Choroid plexus epithelial cell (primary cell): ENCODE measurements at places on chromosomes 13 and 19.

- peak; percentile 67 for DNase-seq
Observed at GRCh38 chr13:19634256-19634740, 839 bp downstream of the MPHOSPH8 start.

DNA sequence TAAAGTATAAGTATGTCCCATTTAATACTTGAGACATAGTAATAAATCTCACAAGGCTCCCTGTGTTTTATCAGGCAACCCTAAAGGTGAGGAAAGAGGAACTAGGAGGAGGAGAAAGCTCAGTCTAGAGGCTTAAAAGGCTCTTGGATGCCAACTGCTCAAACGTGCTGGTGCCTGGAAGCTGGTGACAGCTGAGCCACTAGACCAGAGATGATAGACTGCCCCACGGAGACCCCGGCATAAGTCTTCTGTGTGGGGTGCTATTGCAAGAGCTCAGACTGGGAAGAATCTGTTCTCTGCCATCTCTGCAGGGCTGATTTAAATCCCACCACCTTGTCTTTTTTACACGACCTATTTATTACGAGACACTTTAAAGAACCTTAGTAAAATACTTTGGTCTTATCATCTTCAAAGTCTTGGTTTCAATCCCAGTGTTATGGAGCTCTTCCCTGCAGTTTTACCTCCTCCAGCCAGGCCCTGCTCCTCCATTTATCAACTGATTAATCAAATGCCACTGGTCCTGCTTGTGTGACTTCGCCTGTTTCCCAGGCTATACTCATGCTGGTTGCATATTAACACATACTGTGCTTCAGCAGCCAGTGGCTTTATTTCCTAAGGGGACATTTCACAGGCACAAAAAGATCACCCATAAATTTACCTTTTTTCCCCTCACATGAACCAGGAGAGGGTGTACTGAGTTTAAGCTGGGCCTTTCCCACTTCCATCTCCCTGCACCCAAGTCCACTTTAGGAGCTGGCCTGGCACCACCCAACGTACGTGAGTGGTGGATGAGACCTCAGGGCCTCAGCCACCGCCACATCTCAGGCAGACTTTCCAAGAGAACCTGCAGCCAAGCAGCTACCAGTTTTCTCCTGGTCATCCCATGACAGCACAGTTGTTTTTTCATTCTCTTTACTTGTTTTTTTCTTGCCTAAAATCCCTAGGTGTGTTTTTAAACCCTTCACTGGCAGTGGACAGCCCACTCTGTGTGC lies 7.8 kb upstream of the ATP12A start:
- no peak for DNase-seq

DNA sequence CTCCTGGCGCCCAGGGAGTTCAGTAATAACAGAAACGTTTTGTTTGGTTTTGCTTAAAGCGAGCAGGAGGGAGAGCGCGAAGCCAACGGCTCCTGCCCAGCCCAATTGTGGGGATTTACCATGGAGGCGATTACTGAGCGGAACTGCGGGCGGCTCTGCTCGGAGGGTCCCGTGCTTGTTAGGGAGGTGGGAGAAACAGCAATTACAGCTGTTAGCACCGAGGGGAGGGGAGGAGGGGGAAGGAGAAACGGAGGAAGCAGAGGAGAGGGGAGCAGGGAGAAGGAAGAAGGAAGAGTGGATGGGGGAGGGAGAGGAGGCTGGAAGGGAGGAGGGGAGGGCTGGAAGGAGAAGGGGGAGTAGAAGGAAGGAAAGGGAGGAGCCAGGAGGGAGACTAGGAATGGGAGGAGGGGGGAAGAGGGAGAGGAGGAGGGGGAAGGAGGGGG lies 7.7 kb upstream of the ONECUT3 start:
- no peak for DNase-seq

DNA sequence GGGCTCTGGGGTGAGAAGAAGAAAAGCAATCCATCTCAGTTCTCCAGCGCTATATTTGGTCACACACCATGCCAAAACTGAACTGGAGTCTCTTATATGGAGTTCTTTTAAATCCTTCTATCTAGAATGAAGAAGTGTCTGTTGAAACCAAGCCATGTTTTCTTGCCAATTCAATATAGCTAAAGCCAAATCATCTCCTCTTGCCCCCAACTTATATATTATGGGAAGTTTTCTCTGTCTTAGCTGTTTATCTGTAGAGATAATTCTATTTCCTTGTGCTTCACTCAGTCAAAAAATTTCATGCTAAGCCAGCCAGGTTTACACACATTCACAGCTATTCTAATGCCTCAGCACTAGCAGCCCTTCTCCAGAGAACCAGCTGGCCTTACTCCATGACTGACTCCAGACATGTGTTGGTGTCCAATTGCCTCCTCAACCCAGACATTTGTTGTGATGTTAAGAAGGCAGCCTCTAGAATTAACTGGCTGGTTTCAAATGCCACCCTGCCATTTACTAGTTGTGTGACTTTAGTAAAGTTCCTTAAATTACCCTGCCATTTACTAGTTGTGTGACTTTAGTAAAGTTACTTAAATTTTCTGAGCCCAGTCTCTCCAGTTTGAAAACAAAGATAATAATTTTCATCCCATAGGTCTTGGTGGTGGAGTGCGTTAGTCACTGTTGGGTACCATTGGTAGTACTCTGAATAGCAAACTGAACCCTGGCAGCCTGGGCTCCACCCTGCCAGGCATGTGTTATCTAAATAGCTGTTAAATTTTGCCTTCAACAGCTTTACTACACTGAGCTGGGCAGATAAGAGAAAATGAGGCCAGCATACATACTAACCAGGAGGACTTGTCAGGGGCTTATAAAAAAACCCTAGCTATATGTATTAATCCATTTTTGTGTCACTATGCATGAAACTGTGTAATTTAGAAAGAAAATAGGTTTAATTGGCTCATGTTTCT lies 525.1 kb downstream of the LMO7 start:
- DNase-seq: no peak
